ENCODE measurements at places on chromosomes 5 and 9. TPM values are rescaled to one million over a fixed set of nuclear protein-coding genes. Genes with fewer than 3 reads are reported as not detected.

Gene CD14
- total RNA-seq, result 17.1 TPM

Gene FBXO38
- total RNA-seq, result 48.3 TPM

Gene PRDM9
- total RNA-seq, result not detected

Gene HCN1
- not detected for total RNA-seq

Gene C5orf52
- not detected for total RNA-seq

Gene SPINK6
- not detected for total RNA-seq

Gene RNF44
- 19.2 TPM for total RNA-seq

Gene FST
- 2.7 TPM for total RNA-seq

Gene TAF1L
- not detected for total RNA-seq

Gene HMMR
- total RNA-seq, result 0.10 TPM

DNA sequence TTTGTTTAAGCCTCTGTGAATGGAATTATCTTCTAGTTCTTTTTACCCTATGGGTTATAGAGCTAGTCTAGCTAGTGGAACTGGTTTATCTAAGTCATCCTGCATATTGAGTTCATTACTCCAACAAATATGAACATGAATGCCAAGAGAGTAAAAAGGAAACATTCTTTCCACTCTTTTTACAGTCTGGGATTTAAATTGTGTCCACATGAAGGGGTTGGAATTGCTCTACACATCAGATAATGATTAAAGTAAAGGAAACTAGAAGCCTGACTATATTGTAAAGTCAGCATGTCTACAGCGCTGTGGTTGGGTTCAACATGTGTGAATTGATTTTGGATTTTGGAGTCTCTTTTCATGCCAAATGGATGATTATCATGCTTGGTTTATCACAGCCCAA is 173.1 kb downstream of the CCDC171 start:
- no peak for DNase-seq

DNA sequence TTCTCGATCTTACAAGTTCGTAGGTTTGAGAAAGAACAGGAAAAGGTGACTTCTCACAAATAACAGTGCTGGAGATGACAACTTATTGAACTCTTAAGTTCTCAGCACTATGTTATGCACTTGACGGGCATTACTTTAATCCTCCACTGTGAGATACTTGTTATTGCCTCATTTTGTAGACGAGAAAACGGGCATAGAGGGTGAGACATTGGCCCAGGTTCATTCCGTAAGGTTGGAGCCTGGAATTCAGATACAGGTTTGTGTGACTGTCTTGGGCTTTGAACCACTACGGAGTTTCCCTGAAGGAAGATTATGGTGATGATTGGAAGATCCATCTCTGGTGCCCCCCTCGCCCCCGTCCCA is 657 bp downstream of the MAT2B start:
- no peak for DNase-seq

- no peak for DNase-seq
Observed at GRCh38 chr5:127077366-127077765, 4.1 kb upstream of the C5orf63 start.

GRCh38 chr9:107437716-107438115 is 51.9 kb downstream of the KLF4 start:
- no peak for DNase-seq

- DNase-seq, result no peak
Observed at GRCh38 chr5:174827558-174827957, 103.2 kb downstream of the MSX2 start.

- DNase-seq, result no peak
Observed at GRCh38 chr5:154541553-154541952, 63.5 kb upstream of the HAND1 start.

GRCh38 chr5:174732036-174733020 is 7.9 kb downstream of the MSX2 start:
- no peak for DNase-seq

DNA sequence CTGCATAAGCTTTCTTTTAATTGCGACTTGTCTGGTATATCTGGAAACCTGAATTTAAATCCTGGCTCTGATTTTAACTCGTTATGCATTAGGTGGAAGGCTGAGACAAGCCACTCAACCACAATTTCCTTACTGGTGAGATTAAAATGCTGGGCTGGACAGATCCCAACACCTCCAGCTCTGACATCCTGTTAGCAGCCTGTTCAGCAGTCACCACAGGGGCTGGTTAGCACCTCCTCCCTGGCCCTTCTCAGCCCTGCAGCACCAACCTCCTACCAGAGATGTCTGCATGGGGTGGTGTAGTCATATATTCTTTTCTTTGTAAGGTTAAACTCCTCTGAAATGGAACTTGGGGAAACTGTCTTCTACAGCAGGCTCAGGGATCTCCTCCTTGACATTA is 156.5 kb upstream of the NFIL3 start:
- DNase-seq, result no peak

DNA sequence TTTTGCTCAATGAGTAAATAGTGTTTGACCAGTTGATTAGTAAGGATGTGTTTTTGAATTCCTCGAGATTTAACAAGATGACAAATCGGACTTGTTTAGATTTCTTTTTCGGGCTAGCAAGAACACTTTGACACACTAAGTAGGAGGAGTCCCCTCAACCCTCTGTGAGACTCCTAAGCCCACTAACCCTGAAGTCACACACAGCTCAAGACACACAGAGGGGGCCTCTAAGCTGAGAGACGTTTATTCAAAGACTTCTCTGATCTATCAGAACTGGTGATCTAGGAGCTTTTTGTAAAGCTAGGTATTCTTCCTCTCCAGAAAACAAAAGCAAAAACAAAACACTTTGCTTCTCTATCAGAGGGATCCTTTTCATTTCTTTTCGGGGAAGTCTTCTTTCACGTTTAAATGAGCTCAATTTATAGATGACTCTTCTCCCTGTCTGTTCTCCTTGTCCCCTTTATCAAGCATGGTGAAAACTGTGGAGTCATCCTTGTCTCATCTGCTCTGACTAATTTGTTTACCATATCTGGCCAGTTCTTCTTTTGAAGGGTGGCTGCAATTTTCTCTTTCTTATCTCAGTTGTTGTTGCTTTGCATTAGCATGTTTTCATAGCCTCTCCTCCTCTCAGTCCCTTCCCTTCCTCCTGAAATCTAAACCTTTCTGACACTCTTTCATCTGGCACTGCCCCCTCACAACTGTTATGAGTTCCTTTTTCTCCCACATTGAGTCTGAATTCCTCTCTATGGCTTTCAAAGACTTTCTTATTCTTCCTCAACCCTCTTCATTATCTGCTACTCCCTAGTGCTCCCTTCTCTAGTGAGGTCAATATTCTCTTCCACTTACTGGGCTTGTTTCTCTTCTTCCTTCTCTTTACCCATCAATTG is 68.5 kb upstream of the RAI14 start:
- DNase-seq, result no peak

DNA sequence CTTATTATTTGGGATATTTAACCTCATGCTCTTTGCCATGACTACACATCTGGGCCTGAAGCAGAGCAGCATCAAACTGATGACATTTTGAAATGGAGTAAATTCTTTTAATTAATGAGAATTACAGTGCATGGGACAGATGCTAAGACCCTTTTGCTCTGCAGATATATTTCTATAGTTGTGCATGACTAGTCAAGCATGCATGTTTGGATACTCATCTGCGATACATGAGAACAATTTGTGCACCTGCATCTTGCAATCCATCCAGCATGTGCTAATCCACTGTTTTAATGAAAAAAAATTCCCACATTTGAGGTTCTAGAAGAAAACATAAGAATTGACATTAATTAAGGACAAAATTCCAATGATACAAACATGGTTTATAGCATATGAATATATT is 1047.6 kb upstream of the ACO1 start:
- DNase-seq, result no peak

DNA sequence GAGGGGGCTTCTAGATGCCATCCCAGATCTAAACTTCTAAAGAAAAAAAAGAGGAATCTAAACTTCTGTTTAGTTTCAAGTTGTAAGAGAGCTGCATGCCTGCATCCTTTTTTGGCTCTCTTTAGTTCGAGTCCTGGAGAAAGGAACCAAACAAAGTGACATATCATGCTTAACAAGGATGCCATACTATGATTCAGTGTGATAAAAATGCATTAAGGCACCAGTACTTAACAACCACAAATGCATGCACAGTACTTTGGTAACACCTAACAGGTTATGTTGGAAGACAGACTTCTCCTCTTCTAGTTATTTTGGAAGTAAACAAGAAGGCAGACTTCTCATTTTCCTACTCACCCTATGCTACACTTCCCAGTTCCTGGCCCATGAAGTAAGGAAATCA is 27.3 kb downstream of the NME5 start:
- DNase-seq, result no peak

- DNase-seq, result no peak
Observed at GRCh38 chr9:72954431-72955125, 1.7 kb upstream of the ALDH1A1 start.

- no peak for DNase-seq
Observed at GRCh38 chr9:107721705-107722245, 232.2 kb upstream of the KLF4 start.

- no peak for DNase-seq
Observed at GRCh38 chr5:132951897-132952296, 11.5 kb downstream of the AFF4 start.

- DNase-seq, result peak; percentile 31
Observed at GRCh38 chr5:160311491-160312133, 752 bp downstream of the CCNJL start.

- no peak for DNase-seq
Observed at GRCh38 chr9:90950600-90950999, 149.0 kb downstream of the SYK start.

DNA sequence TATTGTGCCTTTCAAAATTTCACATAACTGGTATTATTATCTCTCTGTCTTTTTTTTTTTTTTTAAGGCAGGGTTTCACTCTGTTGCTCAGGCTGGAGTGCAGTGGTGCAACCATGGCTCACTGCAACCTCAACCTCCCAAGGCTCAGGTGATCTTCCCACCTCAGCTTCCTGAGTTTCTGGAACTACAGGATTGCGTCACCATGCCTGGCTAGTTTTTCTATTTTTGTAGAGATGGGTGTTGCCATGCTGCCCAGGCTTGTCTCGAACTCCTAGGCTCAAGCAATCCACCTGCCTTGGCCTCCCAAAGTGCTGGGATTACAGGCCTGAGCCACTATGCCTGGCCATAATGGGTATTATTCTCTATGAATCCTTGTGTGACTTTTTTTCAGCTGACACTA is 402.3 kb upstream of the SMARCA2 start:
- DNase-seq, result no peak

DNA sequence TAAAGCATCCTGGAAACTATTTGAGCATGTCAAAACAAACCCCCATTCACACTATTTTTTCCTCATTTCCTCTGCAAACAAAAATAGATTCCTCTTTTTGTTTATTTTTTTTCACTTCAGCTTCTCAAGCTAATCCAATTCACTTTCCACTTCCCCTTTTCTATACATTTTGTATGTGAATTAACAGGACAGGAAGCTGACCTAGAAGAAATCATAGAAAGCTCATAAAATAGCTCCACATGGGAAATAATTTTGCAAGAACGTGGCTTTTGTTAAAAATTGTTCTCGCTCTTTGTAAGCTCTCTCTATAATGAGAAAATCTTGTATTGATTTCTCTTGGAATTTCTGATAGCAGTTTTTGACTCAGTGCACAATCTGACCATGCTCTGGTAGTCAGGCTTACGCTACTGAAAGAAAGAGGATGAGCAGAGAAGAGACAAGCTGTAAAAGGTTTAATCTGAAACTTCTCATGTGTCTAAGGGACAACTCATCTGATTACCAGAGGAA is 215.8 kb downstream of the ADAMTS12 start:
- DNase-seq, result no peak

All from heart right ventricle (tissue), 16 donors.